ENCODE measurements at places on chromosomes 6 and 20. TPM values are rescaled to one million over a fixed set of nuclear protein-coding genes. Genes with fewer than 3 reads are reported as not detected.

Gene CPXM1
- 0.46 TPM for total RNA-seq

Gene CRISP2
- not detected for total RNA-seq

Gene B3GAT2
- total RNA-seq = not detected

Gene TMEM74B
- total RNA-seq = 0.18 TPM

Gene FRS3
- total RNA-seq = 4.0 TPM

Gene GHRH
- total RNA-seq = not detected

Gene RGS19
- 36.9 TPM for total RNA-seq

Gene PRR18
- 0.07 TPM for total RNA-seq

Gene ZSWIM1
- total RNA-seq = 12.3 TPM

Gene TMEM30A
- 61.8 TPM for total RNA-seq

GRCh38 chr6:128993166-128993565, 110.2 kb downstream of the LAMA2 start:
- no peaks in the 10 kb centered on the region for H3K27me3 ChIP-seq
- H3K4me1 ChIP-seq = no peaks in the 10 kb centered on the region
- DNase-seq = no peak
- no peaks in the 10 kb centered on the region for H3K36me3 ChIP-seq
- H3K4me3 ChIP-seq = no peak overlapping the region

DNA sequence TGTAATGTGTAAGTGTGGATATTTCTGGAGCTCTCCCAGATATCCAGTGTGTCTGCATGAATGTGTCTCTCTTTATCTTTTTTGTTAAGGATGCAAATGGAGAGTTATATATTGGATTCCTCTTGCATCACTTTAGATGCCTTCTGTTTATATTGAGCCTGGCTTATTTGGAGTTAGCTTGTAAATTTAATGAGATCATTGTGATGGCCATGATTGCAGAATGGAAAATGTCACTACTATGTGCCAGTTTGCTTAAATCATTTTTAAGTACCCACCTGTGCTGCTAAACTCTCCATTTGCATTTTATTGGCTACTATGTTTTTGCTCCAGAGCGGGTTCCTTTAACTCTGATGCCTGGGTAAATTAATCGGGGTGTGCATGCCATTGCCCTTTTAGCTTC, 334.8 kb downstream of the UTRN start:
- H3K4me3 ChIP-seq = no peak overlapping the region
- no peaks in the 10 kb centered on the region for H3K36me3 ChIP-seq
- no peak overlapping the region for H3K27ac ChIP-seq
- no peaks in the 10 kb centered on the region for H3K27me3 ChIP-seq

DNA sequence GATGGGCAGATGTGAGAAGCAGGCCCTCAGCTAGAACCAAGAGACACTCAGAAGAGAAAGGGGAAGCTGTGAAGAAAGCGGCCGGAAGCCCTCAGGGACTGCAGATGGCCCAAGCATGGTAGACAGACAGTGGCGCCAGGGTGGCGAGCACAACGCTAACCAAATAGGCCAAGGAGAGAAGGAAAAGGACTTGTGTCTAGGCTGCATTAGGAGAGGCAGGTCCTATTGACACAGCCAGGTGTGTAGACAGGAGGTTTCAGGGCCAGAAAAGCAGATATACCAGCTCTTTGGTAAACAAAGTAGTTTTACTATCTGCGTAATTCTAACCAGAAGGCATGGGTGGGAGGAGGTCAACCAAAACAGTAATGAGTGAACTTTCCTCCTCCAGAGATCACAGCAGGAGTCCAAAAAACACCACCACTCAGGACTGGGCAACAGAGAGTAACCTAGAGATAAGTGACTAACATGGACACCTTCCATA, 15.8 kb upstream of the MAP7 start:
- H3K27ac ChIP-seq = no peak overlapping the region
- H3K36me3 ChIP-seq = peaks cover 11% of the 10 kb centered on the region
- peaks cover 4% of the 10 kb centered on the region for H3K4me1 ChIP-seq
- H3K4me3 ChIP-seq = no peak overlapping the region

GRCh38 chr6:11153447-11153846, 41.9 kb upstream of the ERVFRD-1 start:
- no peaks in the 10 kb centered on the region for H3K36me3 ChIP-seq
- H3K27me3 ChIP-seq = no peaks in the 10 kb centered on the region
- H3K4me3 ChIP-seq = no peak overlapping the region
- no peaks in the 10 kb centered on the region for H3K4me1 ChIP-seq
- no peak overlapping the region for H3K27ac ChIP-seq

DNA sequence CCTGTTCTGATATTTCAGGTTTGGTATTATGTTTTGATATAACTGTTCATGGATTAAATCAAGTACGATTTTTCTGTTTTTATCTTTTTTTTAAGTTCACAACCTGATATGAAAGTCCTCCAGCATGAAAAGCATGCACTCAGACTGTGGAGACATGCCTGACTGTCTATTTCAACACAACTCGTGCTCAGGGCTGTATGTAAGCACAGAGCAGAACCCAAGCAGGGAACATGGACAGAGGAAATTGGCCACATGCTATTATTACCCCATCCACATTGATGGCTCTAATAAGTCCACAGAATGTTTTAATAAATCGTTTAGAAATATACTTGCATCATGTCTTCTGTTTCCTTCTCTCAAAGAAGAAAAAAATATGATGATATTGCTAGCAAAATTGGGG, 730.4 kb downstream of the C6orf118 start:
- no peak overlapping the region for H3K27ac ChIP-seq
- no peaks in the 10 kb centered on the region for H3K4me1 ChIP-seq
- H3K27me3 ChIP-seq = no peaks in the 10 kb centered on the region
- no peak overlapping the region for H3K4me3 ChIP-seq
- no peaks in the 10 kb centered on the region for H3K36me3 ChIP-seq
- DNase-seq = no peak

DNA sequence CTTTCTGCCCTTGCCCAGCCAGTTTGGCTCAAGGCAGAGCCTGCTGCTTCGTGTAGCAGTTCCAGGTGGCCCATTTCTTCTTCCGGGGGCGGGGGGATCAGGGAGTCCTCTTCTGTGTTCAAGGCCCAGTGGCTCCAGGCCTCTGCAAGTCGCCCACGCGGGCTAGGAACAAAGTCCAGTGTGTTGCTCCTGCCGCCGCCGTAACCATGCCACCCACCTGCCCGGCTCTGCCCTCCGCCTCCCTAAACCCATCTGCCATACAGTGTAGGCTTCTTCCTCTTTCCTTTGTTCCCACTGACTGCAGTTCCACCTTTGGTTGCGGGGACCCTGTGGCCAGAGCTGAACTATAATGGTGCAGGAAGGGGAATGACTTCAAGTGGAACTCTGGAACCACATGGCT, 43.9 kb upstream of the SRF start:
- H3K27me3 ChIP-seq = no peaks in the 10 kb centered on the region
- H3K4me3 ChIP-seq = no peak overlapping the region
- H3K36me3 ChIP-seq = no peaks in the 10 kb centered on the region
- DNase-seq = no peak
- H3K4me1 ChIP-seq = no peaks in the 10 kb centered on the region
- no peak overlapping the region for H3K27ac ChIP-seq

DNA sequence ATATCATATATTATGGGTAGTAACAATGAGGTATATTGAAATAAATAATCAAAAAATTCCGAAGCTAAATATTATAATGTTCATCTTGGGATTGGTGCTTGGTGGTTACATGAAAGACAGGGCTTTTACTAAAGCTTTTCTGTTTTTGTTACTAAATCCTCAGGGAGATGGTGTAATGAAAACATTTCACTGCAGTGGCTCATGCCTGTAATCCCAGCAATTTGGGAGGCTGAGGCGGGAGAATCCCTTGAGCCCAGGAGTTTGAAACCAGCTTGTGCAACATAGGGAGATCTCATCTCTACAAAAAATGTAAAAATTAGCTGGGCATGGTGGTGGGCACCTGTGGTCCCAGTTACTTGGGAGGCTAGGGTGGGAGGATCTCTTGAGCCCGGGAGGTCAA, 42.9 kb downstream of the AFG1L start:
- no peaks in the 10 kb centered on the region for H3K36me3 ChIP-seq
- no peak overlapping the region for H3K27ac ChIP-seq
- no peaks in the 10 kb centered on the region for H3K27me3 ChIP-seq

DNA sequence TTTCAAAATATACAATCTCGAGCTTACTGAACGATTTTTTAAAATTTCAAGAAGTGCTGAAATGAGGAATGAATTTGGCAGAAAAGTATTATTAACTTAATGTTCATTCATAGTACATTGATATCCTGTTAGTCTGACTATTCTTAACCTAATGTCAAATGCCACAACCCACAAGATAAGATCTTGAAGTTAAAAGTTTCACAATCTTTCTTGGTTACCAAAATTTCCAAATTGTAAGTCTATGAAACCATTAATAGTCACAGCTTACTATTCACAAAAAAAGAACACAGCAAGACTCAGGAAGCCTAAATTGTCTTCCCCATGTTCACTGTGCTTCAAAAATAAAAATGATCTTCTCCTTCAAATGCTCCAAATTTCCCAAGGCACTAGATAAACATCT, 71.3 kb downstream of the HACE1 start:
- no peaks in the 10 kb centered on the region for H3K36me3 ChIP-seq
- DNase-seq = no peak
- no peak overlapping the region for H3K4me3 ChIP-seq
- no peaks in the 10 kb centered on the region for H3K27me3 ChIP-seq
- H3K27ac ChIP-seq = no peak overlapping the region

- H3K36me3 ChIP-seq = no peaks in the 10 kb centered on the region
- DNase-seq = no peak
- H3K27me3 ChIP-seq = peaks cover 10% of the 10 kb centered on the region
These were observed at the start of gene RBM24 for GRCh38 chr6:17281100-17281496. Gene RBM24, plus strand, starts transcription at chr6:17281361. Its CDS starts 221 bp downstream, at chr6:17281582.

GRCh38 chr6:50610562-50610961, 102.8 kb upstream of the TFAP2D start:
- DNase-seq = no peak
- H3K36me3 ChIP-seq = no peaks in the 10 kb centered on the region
- H3K27ac ChIP-seq = no peak overlapping the region
- H3K27me3 ChIP-seq = no peaks in the 10 kb centered on the region
- no peaks in the 10 kb centered on the region for H3K4me1 ChIP-seq

All from CD8-positive, alpha-beta memory T cell (primary cell).